Memory B cell (primary cell): ENCODE measurements at places on chromosomes 3 and 15.
A peak's percentile ranks its signal among the peaks of the same experiment; 100 is the strongest.

GRCh38 chr3:42020684-42021307 is 58.9 kb upstream of the ULK4 start:
- H3K27me3 ChIP-seq, result no peaks in the 10 kb centered on the region
- peaks cover 54% of the 10 kb centered on the region for H3K4me1 ChIP-seq
- no peak for DNase-seq

DNA sequence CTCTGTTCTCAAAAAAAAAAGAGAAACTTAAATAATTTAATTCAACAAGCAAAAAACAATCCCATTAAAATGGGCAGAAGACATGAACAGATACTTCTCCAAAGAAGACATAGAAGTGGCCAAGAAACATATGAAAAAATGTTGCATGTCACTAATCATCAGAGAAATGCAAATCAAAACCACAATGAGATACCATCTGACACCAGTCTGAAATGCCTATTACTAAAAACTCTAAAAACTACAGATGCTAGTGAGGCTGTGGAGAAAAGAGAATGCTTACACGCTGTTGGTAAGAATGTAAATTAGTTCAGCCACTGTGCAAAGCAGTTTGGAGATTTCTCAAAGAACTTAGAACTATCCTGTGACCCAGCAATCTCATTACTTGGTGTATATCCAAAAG is 382.9 kb downstream of the OTOL1 start:
- no peak overlapping the region for H3K4me3 ChIP-seq
- no peak for DNase-seq
- H3K27me3 ChIP-seq, result no peaks in the 10 kb centered on the region

DNA sequence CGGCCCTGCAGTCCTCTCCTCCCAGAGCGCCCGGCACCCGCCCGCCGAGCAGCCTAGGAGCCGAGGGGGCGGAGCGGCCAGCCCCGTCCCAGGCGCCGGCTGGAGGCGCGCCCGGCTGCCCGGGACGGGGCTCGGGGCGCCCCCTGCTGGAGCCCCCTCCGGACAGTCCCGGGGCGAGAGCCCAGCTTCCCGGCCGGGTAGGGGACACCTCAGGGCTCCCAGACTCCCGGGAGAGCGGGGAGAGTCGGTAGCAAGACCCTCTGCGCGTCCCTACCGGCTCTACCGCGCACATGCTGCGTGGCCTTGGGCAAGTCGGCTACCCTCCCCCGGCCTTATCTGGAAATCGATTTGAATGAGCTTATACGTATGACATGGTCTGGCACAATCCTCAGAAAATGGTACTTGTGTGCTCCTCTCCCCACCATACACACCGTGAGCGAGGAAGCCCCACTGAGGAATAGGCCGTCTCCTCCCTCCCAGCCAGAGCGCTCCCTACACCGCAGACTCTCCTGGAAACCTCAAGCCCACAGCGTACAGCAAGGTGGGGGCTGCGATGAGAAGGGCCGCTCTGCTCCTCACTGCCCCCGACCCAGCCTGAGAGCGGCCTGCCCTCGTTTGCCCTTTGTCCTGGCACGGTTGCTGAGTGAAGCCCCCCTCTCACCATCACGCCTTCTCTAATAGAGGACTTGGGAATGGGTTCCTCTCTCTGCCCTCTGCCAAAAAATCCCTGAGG is at the start of gene DAPK2:
DAPK2 (minus strand) TSS at position 65 of the 733 bp plus-strand sequence. CDS start 6,224 bp downstream, outside the sequence.
- peak within 1 kb of the TSS; percentile 81 for H3K4me3 ChIP-seq
- H3K36me3 ChIP-seq, result no peaks in the 10 kb centered on the region
- peaks cover 38% of the 10 kb centered on the region for H3K4me1 ChIP-seq
- DNase-seq, result peak; percentile 68
- peak within 1 kb of the TSS; percentile 65 for H3K27ac ChIP-seq

DNA sequence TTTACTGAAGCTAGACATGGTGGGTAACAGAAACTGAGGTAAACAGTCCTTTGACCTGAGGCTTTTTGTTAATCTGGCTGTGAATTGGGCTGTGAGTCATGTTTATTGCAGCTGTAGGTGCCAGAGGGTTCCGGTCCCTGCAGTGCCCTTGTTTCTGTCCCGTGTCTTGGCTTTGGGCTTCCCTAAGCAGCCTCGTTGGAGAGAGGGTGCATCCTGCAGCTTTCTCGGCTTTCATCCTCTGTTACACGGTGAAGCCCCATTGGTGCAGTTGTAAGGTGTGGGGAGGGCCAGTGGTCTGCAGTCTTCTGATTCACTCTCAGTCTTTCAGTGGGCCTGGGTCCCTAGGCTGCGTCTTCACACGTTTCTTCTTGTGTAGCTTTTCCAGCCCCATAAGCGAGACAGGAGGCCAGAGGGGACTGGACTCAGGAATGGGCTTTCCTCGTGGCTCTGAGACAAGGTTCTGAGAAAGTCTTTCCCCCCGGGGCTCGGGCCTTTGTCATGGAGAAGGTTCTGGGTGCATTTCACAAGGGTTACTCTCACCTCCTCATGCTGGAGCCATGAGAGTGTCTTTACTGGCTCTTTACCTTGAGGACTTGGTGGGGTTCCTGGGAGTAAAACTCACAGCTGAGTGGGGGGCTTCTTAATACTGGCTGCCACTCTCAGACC is 33.1 kb downstream of the ASB7 start:
- H3K27me3 ChIP-seq, result no peaks in the 10 kb centered on the region
- DNase-seq, result no peak
- H3K36me3 ChIP-seq, result peaks cover 12% of the 10 kb centered on the region
- peaks cover 23% of the 10 kb centered on the region for H3K4me1 ChIP-seq
- peak overlapping the region; percentile 8 for H3K27ac ChIP-seq

GRCh38 chr3:134476306-134476705 is 9.5 kb downstream of the ANAPC13 start:
- H3K27me3 ChIP-seq, result no peaks in the 10 kb centered on the region
- H3K36me3 ChIP-seq, result peaks cover 16% of the 10 kb centered on the region
- H3K27ac ChIP-seq, result no peak overlapping the region

DNA sequence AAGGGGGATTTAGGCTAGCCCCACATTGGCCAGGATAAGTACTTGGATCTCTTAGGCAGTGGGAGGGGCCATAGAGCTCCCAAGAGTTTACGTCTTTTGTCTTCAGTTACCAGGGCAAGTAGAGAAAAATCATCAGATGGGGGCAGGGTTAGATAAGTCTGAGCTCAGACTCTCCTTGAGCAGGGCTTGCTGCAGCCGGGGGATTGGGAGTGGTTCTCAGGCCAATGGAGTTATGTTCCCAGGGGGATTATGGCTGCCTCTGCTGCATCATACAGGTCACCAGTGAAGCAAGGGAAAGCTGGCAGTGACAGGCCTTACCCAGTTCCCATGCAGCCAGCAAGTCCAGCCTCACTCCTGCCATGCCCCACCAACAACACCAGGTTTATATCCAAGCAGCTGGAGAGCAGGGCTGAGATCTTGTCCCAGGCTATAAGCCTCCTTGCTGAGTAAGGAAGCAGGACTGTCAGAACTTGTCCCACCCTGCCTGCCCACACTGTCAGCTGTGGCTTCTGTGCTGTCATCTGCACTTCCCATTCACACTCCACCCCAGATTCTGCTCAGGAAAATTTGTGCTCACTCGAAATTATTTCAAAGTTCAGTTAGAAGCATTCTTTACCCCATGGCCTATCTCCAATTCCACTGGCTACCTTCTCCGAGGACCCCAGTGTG is 215.3 kb downstream of the FAM43A start:
- DNase-seq, result no peak
- H3K27me3 ChIP-seq, result peaks cover 2% of the 10 kb centered on the region
- H3K4me1 ChIP-seq, result peaks cover 7% of the 10 kb centered on the region
- H3K27ac ChIP-seq, result no peak overlapping the region
- H3K36me3 ChIP-seq, result peaks cover 3% of the 10 kb centered on the region

DNA sequence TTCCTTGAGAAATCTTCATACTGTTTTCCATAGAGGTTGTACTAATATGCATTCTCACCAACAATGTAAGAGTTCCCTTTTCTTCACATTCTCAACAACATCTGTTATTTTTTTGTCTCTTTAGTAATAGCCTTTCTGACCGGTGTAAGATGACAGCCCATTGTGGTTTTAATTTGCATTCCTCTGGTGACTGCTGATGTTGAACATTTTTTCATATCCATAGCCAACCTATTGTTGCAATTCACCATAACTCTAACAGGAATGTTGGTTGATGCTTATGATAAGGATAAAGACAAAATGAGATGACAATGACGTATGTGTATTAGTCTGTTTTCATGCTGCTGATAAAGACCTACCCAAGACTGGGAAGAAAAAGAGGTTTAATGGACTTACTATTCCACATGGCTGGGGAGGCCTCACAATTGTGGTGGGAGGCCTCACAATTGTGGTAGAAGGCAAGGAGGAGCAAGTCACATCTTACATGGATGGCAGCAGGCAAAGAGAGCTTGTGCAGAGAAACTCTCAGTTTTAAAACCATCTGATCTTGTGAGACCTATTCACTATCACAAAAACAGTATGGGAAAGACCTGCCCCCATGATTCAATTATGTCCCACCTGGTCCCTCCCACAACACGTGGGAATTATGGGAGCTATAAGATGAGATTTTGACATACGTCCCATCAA is 37.6 kb upstream of the RHCG start:
- H3K4me1 ChIP-seq, result no peaks in the 10 kb centered on the region
- peaks cover 6% of the 10 kb centered on the region for H3K36me3 ChIP-seq
- H3K27ac ChIP-seq, result no peak overlapping the region
- H3K4me3 ChIP-seq, result no peak overlapping the region

DNA sequence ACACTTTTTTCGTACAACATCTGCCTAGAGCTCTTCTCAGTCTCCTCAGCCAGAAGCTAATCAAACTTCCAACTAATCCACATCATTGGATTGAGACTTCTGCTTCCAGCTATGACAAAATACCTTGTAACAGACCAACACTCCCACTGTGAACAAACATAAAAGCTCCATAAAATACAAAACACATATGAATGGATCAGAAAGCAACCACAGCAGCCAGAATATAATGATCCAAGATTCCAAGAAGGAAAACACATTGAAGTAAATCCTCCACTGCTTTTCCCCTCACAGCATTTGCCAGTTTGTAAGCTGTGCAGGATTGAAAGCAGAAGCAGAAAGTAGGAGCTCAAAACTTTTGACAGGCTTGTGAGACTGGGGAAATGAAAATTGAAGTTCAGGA is 863.2 kb downstream of the TUSC7 start:
- no peaks in the 10 kb centered on the region for H3K36me3 ChIP-seq
- H3K27me3 ChIP-seq, result no peaks in the 10 kb centered on the region
- DNase-seq, result no peak
- H3K4me1 ChIP-seq, result no peaks in the 10 kb centered on the region
- no peak overlapping the region for H3K4me3 ChIP-seq
- H3K27ac ChIP-seq, result no peak overlapping the region

- no peak overlapping the region for H3K27ac ChIP-seq
- no peak overlapping the region for H3K4me3 ChIP-seq
- peaks cover 2% of the 10 kb centered on the region for H3K27me3 ChIP-seq
- H3K4me1 ChIP-seq, result no peaks in the 10 kb centered on the region
- H3K36me3 ChIP-seq, result no peaks in the 10 kb centered on the region
- no peak for DNase-seq
These were observed 384.9 kb upstream of the NECTIN3 start for GRCh38 chr3:110686701-110687100.

DNA sequence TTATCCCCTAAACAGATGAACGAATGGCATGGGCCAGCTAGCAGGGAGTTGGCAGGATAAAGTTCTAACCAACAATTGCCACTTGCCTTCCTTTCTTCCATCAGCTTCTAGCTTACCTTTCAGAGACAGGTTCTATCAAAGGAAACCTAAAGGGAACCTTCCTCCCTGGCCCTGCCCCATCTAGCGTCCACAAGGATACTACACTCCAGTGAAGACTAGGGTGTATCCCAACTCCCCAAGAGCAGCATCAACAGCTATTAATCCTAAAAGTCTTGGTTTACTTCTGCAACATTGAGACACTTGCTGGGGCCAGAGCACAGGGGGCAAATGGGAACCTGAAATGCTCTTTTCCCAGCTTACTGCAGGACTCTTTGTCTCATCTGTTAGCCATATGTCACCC is 37.0 kb upstream of the TMC3 start:
- DNase-seq, result no peak
- no peaks in the 10 kb centered on the region for H3K36me3 ChIP-seq
- H3K4me1 ChIP-seq, result no peaks in the 10 kb centered on the region
- H3K27me3 ChIP-seq, result peaks cover 17% of the 10 kb centered on the region
- no peak overlapping the region for H3K27ac ChIP-seq

DNA sequence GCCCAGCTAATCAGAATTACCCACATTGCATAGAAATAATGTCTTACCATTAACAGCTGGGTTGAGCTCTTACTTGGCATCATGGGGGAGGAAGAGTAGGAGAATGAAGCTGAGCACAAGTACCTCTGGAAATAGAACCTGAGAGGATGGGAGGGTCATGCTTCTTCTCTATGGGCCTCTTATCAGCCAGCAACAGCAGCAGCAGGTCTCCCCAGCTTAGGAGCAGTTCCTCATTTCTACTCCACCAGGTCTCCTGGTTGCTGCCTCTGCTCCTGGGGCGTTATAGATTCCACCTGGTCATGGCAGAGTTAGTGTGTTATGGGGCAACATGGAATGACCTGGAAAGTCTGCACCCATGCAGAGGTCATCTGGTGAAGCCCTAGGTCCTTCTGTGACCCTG is 3.4 kb downstream of the FSD2 start:
- peaks cover 6% of the 10 kb centered on the region for H3K27me3 ChIP-seq
- no peak for DNase-seq
- H3K27ac ChIP-seq, result no peak overlapping the region
- no peaks in the 10 kb centered on the region for H3K36me3 ChIP-seq
